SK-N-SH treated with all-trans-retinoic acid at 6 μM for 48 hours (cell line): ENCODE measurements at places on chromosomes 2 and 18.
A peak's percentile ranks its signal among the peaks of the same experiment; 100 is the strongest.

DNA sequence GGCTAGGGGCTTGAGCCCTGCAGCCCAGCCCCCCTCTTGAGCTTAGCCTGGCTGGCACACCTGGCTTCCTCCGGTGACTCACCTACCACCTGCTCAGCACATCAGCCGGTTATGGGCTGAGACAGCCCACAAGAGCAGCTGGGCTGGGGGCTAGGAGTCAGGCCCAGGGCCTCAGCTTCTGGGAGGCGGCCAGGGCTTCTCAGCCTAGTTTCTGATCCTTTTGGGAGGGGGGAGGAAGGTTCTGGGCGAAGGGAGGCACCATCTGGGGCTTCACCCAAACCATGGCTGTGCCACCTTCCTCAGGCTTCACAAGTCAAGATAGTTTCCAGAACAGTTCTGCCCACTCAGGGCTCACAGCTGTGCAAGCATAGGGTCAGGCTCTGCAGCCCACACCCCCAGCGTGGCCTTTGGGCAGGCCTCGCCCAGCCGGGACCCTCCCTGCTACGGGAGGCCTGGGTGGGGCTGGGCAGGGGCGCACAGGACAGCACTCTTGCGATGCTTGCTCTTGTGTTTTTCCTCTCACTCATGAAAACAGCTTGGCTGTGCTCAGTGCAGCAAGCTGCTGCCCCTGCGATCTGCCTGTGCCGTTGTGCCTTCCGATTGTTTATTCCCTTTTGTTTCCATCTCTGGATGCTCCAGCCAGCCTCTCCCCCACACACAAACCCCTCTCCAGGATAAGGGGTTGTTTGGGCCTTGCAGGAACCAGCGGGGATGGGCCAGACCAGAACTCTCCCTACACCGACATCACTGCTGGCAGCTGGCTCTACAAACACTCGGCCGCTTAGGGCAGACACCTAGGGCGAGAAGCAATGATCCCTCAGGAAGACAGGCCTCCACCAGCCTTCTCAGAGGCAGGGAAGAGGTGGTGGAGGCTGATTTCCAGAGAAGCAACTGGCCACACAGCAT lies 26.1 kb upstream of the SEMA4C start:
- ATAC-seq: no peak

- no peak; the same call in 2 of the 3 replicates for ATAC-seq
These were observed 96.4 kb upstream of the DDX18 start for GRCh38 chr2:117718048-117718447.

GRCh38 chr2:239297142-239298004 lies 103.4 kb downstream of the HDAC4 start:
- no peak for ATAC-seq

GRCh38 chr18:58393295-58393694 lies 235.6 kb downstream of the ALPK2 start:
- ATAC-seq: no peak

GRCh38 chr2:109214651-109215371 lies 85.8 kb downstream of the SH3RF3 start:
- no peak for ATAC-seq

DNA sequence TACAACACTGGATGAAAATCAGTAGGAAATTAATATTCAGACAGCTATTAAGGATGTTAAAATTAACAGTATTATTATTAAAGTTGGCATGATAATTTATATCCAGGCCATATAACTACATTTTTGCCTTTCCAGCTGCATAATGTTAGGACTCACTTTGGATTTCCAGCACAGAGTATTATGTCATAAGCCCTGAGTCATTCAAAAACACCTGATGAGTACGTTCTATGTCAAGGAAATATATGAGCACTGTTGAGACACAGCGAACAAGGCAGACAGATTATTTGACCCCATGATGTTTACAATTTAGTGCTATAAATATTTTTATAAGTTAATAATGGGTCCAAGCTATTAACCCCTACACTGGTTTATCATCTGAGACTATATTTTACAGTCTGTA lies 59.8 kb upstream of the RIT2 start:
- no peak for ATAC-seq

- ATAC-seq: no peak
These were observed 179.8 kb downstream of the HDAC4 start for GRCh38 chr2:239220981-239221396.

GRCh38 chr18:49444581-49444980 lies 15.9 kb downstream of the DYM start:
- ATAC-seq: peak; percentile 68

DNA sequence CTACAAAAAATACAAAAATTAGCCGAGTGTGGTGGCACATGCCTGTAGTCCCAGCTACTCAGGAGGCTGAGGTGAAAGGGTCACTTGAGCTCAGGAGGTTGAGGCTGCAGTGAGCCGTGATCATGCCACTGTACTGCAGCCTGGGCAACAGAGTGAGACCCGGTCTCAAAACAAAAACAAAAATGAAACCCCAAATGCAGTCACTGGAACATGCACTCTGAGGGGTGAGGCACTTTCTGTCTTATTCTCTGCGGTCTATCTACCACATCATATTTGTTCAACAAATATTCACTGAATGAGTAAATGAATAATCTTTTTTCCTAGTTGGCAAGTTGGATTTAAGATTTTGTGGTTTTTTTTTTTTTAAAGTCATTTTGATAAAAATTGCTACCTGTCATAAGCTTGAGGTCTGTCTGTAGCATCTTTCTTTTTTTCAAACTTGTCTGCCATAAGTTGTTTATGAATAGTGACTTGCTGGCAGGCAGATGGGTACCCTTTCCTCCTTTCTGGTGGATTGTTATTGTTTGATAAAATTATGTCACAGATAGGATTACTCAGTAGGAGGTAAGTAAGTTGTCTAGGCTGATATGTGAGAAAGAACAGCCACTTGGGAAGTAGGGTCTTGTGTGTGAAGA lies 11.8 kb downstream of the CHRNA1 start:
- no peak for ATAC-seq

- ATAC-seq: no peak
These were observed 95.3 kb upstream of the ALKAL2 start for GRCh38 chr2:383178-383577.

- peak; percentile 19 for ATAC-seq
These were observed 7.4 kb downstream of the SP9 start for GRCh38 chr2:174341995-174342685.

- no peak for ATAC-seq
These were observed 961.6 kb upstream of the LRRTM1 start for GRCh38 chr2:81266106-81266505.

GRCh38 chr2:217959723-217960122 lies 43.1 kb downstream of the TNS1 start:
- no peak for ATAC-seq

- ATAC-seq: peak; percentile 61
These were observed 797 bp downstream of the CTIF start for GRCh38 chr18:48539406-48540250.
